ENCODE measurements at places on chromosomes 6 and 20. TPM values are rescaled to one million over a fixed set of nuclear protein-coding genes. Genes with fewer than 3 reads are reported as not detected.

DNA sequence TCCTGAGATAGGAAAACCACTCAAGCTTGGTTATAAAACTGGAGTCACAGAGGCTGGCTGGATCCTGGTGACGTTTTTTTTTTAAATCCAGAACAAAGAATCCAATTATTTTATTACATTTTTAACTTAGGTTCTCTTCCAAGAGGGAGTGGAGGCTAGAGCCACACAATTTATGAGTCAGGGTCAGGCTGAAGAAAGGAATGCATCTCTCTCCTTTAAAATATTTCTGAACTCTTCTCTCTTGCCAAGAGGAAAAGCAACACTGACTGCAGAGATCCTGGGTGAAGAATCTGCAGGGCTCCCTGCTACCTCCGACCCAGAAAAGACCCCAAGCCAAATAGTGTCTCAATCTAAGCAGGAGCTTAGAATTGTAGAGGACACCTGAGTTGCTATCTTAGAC, 88.5 kb upstream of the SSTR4 start:
- no peak for DNase-seq

DNA sequence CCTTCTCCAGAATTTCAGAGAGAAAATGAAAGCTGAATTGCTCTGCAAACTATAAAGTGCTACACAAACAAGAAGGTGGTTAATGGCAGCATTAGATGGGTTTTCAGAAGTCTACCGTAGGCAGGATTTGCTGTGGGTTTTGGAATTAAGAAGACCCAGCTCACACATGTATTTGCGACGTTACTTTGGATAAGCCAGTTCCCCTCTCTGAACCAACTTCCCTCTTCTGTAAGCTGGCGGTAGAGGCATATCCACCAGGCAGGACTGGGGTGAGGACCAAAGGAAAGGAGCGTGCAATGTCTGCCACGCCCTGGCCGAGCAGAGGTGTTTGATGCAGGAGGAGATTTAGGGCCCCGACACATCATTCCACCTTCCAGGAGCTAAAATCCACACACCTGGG, 6.9 kb downstream of the RSPO4 start:
- DNase-seq = no peak

DNA sequence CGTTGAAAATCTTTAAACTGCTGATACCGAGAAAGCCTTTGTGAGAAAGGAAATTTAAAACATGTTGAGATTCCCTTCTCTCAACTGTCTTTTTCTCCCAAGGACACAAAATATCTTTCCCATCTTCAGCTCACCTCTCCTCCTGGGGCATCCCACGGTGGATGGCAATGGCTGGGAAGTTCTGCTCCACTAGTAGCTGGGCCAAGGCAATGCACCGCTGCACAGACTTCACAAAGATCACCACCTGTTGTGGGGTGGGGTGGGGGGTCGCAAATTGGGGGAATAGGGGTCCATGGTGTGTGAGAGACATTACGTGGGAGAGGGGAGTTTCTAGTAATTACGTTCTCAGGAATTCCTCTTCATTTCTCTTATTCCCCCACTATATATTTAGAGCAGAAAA, 2.4 kb downstream of the MCCD1 start:
- DNase-seq = no peak

DNA sequence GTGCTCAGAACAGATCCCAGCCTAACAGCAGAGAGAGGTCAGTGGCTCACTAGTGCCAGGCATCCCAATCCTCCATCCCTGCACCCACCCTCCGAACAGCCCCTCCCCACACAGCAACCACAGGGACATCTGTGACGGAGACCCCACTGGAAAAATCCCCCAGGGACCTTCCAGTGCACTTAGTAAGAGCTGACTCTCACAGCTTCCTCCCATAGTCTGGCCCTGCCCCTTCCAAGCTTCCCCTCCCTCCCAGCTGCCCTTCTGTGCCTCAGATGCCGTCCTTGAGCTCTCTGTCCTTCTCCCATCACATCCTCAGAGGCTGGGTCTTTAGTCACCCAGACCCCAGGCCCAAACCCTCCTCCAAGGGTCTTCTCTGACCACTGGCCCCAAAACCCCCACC, 9.7 kb upstream of the THBS2 start:
- DNase-seq = no peak

DNA sequence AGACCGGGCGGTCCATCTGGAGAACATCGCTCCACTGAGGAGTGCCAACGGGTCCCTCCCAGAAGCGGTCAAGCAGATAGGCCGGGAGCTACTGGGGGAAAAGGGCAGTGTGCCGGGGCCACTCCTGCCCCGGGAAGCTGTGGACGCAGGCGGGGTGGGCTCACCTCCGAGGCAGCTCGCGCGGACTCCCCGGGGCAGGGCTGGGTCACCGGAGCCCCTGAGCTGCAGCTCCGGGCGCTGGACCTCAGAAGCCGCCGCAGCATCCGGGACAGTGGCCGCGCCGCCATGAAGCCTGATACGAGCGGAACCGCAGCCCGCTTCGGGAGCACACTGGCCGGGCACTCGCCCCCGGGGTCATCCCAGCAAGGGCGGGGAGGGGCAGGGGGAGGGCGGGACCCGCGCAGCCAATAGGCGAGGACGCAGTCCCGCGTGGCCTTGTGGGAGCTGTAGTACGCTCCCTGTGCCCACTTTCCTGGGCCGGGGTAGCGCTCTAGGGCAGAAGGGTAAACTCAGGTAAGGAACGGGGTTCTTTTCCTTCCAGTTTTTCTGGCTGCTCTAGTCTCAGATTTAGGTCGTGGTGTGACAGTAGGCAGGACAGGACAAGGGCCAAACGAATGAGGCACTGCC, at the start of gene MOCS1:
TSS of gene MOCS1 (minus strand) at position 332 of the 627 bp plus-strand sequence. CDS start at position 287, 45 bp downstream.
- peak; percentile 93 for DNase-seq

The JPH2 gene
- polyA plus RNA-seq = 129 TPM

The SLC22A2 gene
- not detected for polyA plus RNA-seq

The BMP6 gene
- polyA plus RNA-seq = 1.1 TPM

All from heart left ventricle (tissue), 16 donors.